ENCODE measurements at places on chromosomes 11 and 22.

- peak; percentile 28 for DNase-seq
These were observed 19.0 kb downstream of the TSKU start for GRCh38 chr11:76802151-76802550.

- DNase-seq = no peak
These were observed 32.1 kb downstream of the RAB30 start for GRCh38 chr11:83039566-83039965.

- peak; percentile 65 for DNase-seq
These were observed 361 bp downstream of the CTSD start for GRCh38 chr11:1763336-1763795.

DNA sequence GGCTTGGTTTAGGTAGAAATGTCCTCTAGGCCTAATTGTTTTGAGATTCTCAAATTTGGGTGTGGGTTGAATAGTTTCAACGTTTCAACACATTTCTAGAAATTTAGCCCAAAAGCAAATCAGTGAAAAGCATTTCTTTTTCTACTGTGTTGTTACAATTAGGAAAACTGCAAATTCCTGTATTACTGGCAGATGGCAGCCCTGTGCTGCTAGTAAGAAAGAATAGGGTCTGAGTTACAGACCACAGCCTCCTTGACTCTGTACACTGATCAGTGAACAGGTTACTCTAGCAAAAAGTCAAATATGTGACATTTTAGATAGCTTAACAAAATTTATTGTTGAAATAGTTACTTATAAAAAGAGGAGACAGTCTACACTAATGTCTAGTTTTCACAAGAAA, 703.0 kb downstream of the JRKL start:
- DNase-seq = no peak

All from activated CD8-positive, alpha-beta memory T cell treated with anti-CD3 and anti-CD28 coated beads for 24 hours (primary cell).